ENCODE measurements at places on chromosomes 2 and 18. TPM values are rescaled to one million over a fixed set of nuclear protein-coding genes. Genes with fewer than 3 reads are reported as not detected.

- DNase-seq = no peak
These were observed 1114.5 kb downstream of the DSC3 start for GRCh38 chr18:29928081-29928480.

The EFHD1 gene
- total RNA-seq = 16.6 TPM

- no peak for DNase-seq
These were observed 71.2 kb downstream of the BCL11A start for GRCh38 chr2:60482222-60482621.

The C2orf78 gene
- not detected for total RNA-seq

The ZNF385B gene
- 0.69 TPM for total RNA-seq

The IL1F10 gene
- not detected for total RNA-seq

DNA sequence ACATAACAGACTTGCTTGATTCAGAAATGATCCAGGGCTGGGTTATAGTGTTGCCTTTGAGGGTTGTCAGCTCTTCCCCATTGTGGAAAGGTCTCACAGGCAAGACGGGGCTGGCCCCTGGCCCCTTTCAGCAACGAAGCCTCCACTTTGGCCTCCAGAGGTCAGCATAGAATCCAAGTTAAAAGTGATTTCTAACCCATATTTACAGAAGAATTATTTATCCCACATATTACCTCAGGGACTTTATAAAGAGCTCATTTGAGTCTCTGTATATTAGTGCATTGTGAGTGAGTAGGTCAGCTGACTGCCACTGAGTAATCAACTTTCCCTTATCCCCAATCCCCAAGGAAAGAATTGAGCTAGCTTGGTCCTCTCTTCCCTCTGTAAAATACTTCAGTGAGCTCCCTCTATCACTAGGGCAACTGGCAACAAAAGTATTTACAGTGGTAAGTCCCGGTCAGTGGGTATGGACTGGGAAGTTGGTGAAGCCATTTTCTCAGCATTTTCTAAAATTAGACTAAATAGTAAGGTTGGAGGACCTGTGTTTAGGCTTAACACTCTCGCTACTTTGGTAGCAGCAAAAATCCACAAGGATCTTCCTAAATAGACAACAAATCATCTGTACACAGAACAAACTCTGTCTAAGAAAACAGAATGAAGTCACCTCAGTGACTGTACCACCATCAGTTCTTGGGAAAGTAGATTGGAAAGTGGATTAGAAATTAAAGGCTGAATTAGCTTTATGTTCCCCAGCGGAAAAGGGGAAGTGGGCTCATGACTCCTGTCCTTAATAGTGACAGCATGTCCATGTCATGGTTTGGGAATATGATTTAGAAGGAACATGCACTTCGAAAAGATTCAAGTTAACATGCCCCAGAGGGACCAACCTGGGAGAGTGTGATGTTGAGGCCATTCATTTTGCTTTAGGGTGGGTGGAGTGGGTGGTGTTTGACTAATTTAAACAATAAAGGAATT is 171.0 kb upstream of the SIX3 start:
- no peak for DNase-seq

The SERPINB10 gene
- total RNA-seq = 0.98 TPM

The ALLC gene
- total RNA-seq = not detected

The ARHGEF33 gene
- total RNA-seq = 0.22 TPM

The ZNF516 gene
- 14.8 TPM for total RNA-seq

- no peak for DNase-seq
These were observed 140.4 kb upstream of the MMADHC start for GRCh38 chr2:149727927-149728326.

The ASXL2 gene
- 8.5 TPM for total RNA-seq

All from epithelial cell of proximal tubule (primary cell).